NCI-H187 (cell line): ENCODE measurements at places on chromosomes 7 and 10.

DNA sequence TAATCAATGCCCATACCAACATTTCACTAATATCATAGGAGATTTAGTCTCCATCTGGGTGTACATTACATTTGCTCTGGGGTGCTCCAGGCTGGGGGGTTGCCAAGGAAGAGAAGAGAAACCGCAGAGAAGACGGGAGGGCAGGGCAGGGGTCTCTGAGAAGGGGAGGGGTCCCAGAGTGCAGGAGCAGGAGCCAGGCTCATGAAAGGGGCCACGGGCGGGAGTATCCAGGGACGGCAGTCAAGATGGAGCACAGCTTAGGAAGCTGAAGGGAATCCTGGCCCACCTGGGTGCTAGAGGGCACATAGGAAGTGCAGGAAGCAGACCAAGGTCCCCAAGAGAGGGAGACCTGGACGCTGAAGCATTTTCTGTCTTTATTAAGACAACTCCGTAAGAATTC lies 2.2 kb downstream of the LEP start:
- DNase-seq = no peak

- DNase-seq = no peak
These were observed 1.8 kb downstream of the INSYN2A start for GRCh38 chr10:127194599-127194998.

DNA sequence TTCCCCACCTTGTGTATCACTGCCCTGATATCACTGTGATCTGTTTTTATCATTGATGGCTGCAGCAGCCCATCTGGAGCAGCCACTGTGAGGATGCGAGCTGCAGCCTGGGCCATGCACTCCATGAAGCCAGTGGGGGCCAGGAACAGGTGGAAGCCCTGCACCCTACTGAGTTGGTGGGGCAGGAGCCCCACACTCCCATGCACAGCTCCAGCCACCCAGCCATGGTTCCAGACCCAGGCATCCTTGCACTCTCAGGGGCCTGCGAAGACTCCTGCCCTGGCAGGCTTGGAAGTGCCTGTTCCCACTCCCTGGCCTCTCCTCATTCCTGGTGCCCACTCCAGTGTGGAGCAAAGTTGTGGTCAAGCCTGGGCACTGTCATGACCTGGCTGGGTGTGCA lies 424.0 kb upstream of the FZD8 start:
- no peak for DNase-seq

GRCh38 chr10:314381-314780 lies 179.1 kb downstream of the ZMYND11 start:
- DNase-seq = no peak

DNA sequence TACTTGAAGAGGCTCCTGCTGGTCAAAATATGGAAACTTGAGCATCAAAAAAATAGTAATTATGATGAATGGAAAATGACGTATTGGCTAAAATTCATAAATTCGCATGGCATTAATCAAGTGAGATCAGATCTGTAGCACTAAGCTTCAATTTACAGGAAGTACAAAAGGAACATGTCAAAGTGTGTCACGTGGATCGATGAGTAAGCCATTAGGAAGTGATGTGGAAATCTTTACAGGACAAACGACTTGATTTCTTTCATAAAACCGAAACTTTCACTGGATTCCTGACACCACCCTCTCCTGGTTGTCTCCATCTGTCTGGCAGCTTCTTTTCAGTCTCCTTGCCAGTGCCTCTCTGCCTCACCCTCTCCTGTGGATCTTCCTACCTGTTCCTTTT lies 25.8 kb downstream of the AKR1C8 start:
- no peak for DNase-seq

DNA sequence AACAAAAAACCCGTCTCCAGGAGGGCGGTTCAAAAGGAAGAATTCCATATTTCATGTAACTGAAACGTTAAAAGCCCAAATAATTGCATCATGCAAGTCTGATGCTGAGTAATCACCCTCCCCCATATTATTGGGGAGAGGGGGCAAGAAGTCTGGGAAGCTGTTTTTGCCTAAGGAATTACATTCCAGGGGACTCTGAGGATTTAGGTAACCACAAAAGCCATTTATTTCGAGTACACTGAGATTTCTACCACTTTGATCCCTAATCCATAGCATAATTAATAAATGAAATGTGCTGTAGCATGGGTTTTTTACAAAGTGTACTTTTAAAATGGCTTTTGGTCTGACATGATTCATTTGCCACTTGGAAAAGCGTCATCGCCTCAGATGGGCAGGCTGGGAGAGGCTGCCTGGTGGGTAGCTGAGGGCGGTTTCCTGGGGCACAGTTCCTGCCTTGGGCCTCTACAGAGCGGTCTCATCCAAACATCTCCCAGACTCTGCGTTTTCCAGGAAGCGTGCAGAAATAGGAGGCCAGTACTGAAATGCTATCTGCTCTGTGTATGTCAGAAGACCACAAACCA lies 106.5 kb downstream of the TCF7L2 start:
- no peak for DNase-seq
